ENCODE measurements at places on chromosomes 11 and 22. TPM values are rescaled to one million over a fixed set of nuclear protein-coding genes. Genes with fewer than 3 reads are reported as not detected.

- DNase-seq, result no peak
These were observed 136.7 kb downstream of the APOL5 start for GRCh38 chr22:35854334-35854733.

Gene SAA4
- total RNA-seq, result not detected

Gene THAP7
- total RNA-seq, result 17.3 TPM

Gene MRE11
- total RNA-seq, result 46.0 TPM

- DNase-seq, result no peak
These were observed 863.8 kb downstream of the KCNA4 start for GRCh38 chr11:29153078-29153477.

- no peak for DNase-seq
These were observed 183.9 kb downstream of the KIRREL3 start for GRCh38 chr11:126816645-126817044.

GRCh38 chr11:120064341-120064740, 73.6 kb downstream of the TRIM29 start:
- DNase-seq, result no peak

- no peak for DNase-seq
These were observed 37.9 kb downstream of the TTC17 start for GRCh38 chr11:43396617-43397016.
